ENCODE measurements at places on chromosomes 5 and 9.

- DNase-seq: no peak
These were observed 335.3 kb downstream of the MLLT3 start for GRCh38 chr9:20286969-20287368.

GRCh38 chr9:89794918-89795317 lies 190.1 kb downstream of the GADD45G start:
- no peak for DNase-seq

- DNase-seq: no peak
These were observed 1.5 kb upstream of the MRPS30 start for GRCh38 chr5:44807269-44807668.

DNA sequence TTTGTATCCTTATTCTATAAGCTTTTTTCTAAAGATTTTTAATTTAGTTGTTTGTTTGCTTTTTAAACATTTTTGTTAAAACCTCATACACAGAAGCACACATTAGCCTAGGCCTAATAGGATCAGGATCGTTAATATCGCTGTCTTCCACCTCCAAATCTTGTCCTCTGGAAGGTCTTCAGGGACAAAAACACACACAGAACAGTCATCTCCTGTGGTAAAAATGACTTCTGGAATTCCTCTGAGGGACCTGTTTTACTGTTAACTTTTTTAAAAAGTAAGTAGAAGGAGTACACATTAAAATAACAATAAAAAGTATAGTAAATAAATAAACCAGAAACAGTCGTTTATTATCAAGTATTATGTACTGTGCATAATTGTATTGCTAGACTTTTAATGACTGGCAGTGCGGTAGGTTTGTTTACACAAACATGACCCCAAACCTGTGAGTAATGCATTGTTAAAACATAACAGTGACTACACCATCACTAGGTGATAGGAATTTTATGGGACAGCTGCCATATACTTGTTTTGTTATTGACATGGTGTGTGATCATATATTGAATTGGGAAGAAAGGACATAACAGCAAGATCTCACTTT lies 109.6 kb downstream of the ZCCHC7 start:
- DNase-seq: no peak

DNA sequence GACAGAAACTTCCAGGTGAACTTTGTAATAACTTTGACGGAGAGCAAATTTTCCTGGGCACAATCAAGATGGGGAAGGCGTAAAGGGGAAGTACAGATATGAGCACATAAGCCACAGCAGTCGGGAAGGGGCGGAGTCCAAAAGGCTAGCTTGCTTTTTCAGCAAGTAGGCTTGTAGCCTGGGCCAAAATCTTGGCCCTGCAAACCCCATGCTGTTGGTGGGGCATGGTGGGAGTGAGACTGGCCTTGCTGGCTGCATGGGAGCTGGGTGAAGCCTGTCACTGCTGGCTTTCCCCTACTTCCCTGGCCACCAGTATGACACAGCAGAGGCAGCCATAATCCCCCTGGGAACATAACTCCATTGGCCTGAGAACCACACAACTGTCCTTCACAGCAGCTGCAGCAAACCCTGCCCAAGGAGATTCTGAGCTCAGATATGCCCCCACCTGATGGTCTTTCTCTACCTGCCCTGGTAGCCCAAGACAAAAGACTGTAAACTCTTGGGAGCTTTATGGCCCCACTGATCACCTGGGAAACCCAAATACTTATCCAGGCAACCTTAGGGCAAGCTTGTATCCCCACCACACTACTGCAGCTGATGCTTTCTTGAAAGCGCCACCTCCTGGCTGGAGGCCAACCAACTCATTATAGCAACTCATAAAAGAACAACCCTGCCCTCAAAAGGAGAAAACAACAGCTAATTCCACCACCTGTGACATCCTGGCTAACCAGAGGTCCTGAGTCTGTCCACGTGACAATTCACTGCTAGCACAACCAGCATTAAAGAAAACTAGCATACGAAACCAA lies 24.0 kb downstream of the DCTN4 start:
- DNase-seq: no peak

All from NCI-H524 (cell line).